ENCODE measurements at places on chromosomes 7 and 10.

GRCh38 chr10:47253651-47254375 lies 46.2 kb upstream of the GDF10 start:
- DNase-seq, result no peak

GRCh38 chr7:50216626-50217025 lies 87.9 kb upstream of the IKZF1 start:
- DNase-seq, result no peak

DNA sequence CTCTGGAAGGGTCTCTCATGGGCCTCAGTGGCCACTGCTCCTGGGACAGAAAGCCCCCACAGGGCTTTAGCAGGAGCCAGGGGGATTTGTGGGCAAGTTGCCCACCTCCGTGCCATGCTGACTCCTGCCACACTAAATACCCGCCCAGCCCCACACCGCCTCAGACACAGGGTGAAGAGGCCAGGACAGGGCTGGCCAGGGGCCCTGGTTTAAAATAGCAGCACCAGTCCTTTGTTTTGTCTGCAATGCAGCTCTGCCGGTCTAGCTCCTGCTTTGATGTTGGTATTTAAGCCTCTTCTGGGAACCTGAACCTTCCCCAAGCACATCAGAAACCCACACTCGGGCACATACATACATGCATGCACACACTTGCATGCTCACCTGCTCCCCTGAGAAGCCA lies 14.4 kb upstream of the TNRC18 start:
- DNase-seq, result no peak

GRCh38 chr10:66144016-66144415 lies 781.8 kb upstream of the LRRTM3 start:
- DNase-seq, result no peak

- DNase-seq, result peak; percentile 62
Observed at GRCh38 chr10:95785942-95786669, 30.1 kb downstream of the ENTPD1 start.

- no peak for DNase-seq
Observed at GRCh38 chr10:124372899-124373298, 45.8 kb downstream of the OAT start.

- no peak for DNase-seq
Observed at GRCh38 chr10:73408061-73408460, 5.8 kb downstream of the ANXA7 start.

Data from GM06990 (cell line).